Karpas-422 (cell line): ENCODE measurements at places on chromosomes 1 and 21. TPM values are rescaled to one million over a fixed set of nuclear protein-coding genes. Genes with fewer than 3 reads are reported as not detected.
A peak's percentile ranks its signal among the peaks of the same experiment; 100 is the strongest.

PROX1 gene
- total RNA-seq, result 0.25 and 0.41 TPM in 2 replicates

HES2 gene
- total RNA-seq, result not detected in 2 replicates

TMEM222 gene
- 27.4 and 27.9 TPM in 2 replicates for total RNA-seq

UMODL1 gene
- total RNA-seq, result 2.3 and 2.5 TPM in 2 replicates

PLK3 gene
- total RNA-seq, result 11.8 and 18.2 TPM in 2 replicates

OLIG2 gene
- total RNA-seq, result not detected in 2 replicates

ECM1 gene
- 2.2 and 7.2 TPM in 2 replicates for total RNA-seq

CYP4Z1 gene
- not detected in 2 replicates for total RNA-seq

TFF3 gene
- total RNA-seq, result not detected in 2 replicates

- no peak for DNase-seq
Measured at GRCh38 chr21:33058527-33058926, 11.4 kb upstream of the OLIG1 start.

DNA sequence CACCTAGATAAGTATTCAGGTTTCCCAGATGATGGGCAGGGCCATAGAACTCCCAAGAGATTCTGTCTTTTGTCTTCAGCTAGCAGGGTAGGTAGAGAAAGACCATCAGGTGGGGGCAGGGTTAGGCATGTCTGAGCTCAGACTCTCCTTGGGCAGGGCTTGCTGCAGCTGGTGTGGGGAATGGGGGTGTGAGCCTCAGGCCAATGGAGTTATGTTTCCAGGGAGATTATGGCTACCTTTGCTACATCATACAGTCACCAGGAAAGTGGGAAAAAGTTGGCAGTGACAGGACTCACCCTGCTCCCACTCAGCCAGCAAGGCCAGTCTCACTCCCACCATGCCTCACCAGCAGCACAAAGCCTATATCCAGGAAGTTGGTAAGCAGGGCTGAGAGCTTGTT lies 77.8 kb downstream of the DRAM2 start:
- DNase-seq, result no peak

- DNase-seq, result peak; percentile 98
Measured at GRCh38 chr1:50251702-50252101, 143.0 kb downstream of the ELAVL4 start.

GRCh38 chr21:16154951-16155635 lies 425.3 kb downstream of the USP25 start:
- no peak for DNase-seq

DNA sequence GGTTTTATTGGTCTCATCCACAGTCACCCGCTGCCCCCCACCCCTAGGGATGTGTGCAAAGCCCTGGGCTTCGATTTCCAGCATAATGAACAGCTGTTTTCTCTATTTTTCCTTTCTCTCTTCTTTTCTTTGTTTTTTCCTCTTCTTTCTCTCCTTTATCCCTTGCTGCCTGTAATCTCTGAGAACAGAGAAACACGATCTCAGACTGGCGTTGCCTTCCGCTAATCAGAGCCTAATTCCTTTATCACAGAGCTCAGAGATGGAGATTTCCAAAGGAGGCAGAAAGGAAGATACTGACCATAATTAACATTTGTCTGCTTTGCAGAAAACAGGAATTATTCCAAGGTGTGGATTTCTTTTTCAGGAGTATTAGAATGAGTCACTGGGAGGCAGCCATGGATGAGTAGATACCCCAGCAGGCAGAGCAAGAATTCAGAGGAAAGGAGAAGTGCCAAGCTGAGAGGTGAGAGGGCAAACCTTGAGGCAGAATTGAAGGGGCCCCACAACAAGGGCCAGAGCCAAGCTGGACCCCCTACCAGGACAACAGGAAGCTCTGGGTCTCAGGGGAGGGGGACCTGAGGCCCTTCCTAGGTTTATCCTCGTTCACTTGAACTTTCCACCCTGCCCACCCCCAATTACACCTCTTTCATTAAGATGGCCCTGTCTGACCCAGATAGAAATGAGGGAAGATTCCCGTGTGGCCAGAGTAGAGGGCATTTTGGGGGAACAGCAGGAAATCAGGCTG lies 33.3 kb downstream of the MATN1 start:
- DNase-seq, result peak; percentile 63

GRCh38 chr21:45792682-45793383 lies 149.3 kb downstream of the PCBP3 start:
- DNase-seq, result no peak

GRCh38 chr1:51238034-51238403 lies 1.9 kb downstream of the RNF11 start:
- no peak for DNase-seq

DNA sequence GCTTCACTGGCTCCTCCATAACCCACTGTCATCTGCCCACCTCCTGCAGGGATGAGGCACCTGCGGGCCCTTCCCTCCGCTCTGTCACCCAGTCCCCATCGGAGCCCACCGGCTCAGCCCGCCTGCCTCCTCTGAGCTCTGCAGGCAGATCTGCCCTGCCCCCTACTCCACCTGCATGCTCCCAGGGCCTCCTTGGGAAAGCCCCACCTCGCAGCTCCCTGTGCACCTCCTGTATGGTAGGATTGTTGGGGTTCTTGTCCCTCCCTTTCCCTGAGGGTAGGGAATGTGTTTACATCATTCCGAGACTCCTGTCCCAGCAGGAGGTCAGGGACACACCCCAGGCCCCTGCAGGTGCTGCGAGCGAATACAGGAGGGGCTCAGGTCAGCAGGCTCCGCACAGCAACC lies 50.5 kb downstream of the SIK1 start:
- no peak for DNase-seq

DNA sequence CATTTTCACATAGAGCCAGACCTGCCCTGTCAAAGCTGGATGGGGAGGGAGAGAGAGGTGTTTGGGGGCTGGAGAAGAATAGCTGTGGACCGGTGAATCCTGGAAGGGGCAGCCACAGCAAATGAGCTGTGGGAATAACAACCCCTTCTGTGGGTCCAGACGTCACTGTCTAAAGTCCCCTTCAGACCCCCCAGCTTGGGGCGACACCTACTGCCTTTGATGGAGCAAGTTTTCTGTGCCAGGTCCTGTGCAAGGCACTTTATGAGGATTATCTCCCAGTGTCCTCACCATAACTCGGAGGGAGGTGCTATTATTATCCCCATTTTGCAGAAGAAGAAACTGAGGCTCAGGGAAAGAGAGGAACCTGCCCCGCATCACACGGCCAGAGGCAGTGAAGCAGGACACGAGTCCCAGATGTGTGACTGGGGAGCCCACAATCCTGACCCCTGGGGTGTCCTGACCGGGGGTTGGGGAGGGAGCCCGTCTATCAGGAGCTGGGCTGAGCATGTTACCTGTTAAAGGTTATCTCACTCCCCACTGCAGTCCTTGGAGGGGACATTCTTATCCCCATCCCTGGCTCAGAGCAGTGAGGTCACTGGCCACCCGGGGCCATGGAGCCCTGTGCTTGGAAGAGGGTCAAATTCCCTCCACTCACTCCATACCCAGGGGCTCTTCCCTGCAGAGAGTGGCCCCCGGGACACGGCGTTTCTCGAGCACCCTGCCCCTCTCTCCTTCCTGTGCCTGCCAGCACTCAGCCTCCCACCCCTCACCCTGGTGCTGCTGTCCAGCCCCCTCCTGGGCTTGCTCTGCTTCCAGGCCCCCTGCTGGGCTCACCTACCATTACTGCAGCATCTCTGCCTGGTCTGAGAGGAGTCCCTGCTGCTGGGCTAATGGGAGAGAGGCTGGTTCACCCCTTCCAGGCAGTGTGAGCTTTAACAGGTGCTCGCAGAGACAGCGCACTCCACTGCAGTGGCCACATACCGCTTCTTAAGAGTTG lies 132.9 kb downstream of the PTPRU start:
- DNase-seq, result no peak

GRCh38 chr1:168172250-168172915 lies 6.4 kb upstream of the TIPRL start:
- no peak for DNase-seq

GRCh38 chr1:183239220-183239742 lies 53.2 kb downstream of the LAMC2 start:
- DNase-seq, result no peak

- no peak for DNase-seq
Measured at GRCh38 chr1:229006121-229006870, 264.6 kb upstream of the RAB4A start.

- DNase-seq, result no peak
Measured at GRCh38 chr21:15197696-15198095, 132.9 kb upstream of the NRIP1 start.

GRCh38 chr1:156283521-156283920 lies 604 bp upstream of the TMEM79 start:
- no peak for DNase-seq

DNA sequence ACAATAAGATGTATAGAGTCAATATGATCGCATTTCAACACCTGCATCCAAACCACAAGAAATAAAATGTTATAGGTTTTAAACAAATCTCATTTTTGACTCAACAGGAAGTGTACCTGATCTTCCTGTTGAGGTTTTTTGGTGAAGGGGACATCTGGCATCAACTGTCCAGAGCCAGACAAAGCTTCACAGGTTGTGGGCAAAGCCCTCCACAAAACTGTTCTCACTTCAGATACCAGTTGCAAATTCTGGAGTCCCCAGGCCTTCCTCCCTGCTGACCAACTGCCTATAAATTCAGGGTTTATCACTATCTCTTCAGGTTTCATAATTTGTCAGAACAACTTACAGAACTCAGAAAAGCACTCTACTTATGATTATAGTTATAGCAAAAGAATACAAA lies 326.1 kb upstream of the CAMK1G start:
- no peak for DNase-seq

DNA sequence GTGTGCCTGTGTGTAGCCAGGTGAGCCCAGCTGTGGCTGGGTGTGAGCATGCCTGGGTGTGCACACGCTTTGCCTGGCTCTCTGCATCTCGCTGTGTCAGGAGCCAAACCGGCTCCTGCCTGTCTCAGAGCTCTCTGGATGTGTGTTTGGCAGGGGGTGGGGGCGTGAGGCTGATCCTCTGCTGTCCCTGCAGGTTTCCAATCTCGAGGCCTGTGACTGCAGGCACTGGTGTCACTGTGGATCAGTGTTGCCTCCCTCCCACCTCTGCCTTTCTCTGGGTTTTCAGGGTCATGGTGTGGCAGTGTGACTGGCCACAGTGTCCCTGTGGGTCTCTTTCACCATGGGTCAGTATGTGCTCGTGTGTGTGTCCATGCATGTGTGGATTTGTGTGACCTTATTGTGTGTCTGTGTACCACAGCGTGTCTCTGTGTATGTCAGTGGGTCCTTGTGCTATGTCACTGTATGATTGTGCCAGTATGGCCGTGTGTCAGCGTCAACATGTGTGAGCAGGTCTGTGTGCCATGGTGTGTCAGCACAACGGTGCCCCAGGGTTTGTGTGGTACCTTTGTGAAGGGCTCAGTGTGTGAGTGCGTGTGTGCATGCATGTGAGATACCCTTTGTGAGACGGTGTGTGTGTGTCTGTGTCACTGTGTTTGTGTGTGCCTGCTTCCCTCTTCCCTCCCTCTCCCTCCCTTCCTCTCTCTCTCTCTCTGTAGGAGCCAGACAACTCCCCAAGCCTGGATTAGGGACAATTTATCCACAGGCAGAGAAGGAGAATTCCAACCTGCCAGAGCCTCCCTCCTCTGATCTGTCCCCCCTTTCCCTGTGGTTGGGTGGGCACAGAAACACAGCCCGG lies 43.4 kb downstream of the AHDC1 start:
- no peak for DNase-seq

DNA sequence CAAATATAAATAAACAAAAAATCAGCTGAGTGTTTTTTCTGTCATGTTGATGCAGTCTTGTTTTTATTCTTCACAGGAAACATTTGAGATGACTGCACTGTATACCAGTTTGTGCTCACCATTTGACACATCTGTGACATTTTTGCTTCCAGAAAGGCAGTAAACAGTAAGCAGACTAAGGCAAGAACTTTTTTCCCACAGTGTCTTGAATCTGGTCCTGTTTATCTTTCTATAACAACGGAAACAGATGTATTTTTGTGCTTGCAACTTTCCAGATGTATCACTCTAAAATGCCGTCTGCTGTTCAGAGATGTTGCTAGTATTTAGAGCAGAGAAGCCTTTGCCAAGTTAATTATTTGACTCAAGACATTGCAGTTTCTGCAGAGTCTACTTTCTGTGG lies 105.5 kb downstream of the ZC3H11B start:
- DNase-seq, result no peak

DNA sequence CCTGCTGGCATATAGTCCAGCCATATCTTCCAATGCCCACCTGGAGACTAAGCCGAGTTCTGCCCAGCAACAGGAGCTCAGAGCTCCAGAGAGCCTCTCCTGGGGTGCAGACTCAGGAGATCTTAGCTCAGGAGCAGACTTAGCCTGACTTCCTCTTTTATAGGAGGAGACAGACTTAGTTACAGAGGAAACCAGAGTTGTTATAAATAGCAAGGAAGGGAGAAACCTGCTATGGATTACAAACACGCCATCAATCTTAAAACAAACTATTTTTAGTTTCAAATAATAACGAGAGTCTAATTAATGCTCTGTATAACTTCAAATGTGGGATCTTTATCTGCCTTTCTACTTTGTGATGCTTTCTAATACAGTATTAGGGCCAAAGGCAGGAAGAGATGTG lies 3.3 kb upstream of the KIF21B start:
- no peak for DNase-seq

GRCh38 chr1:95086949-95087533 lies 14.3 kb upstream of the ALG14 start:
- no peak for DNase-seq
